ENCODE measurements at places on chromosomes 4 and X.

DNA sequence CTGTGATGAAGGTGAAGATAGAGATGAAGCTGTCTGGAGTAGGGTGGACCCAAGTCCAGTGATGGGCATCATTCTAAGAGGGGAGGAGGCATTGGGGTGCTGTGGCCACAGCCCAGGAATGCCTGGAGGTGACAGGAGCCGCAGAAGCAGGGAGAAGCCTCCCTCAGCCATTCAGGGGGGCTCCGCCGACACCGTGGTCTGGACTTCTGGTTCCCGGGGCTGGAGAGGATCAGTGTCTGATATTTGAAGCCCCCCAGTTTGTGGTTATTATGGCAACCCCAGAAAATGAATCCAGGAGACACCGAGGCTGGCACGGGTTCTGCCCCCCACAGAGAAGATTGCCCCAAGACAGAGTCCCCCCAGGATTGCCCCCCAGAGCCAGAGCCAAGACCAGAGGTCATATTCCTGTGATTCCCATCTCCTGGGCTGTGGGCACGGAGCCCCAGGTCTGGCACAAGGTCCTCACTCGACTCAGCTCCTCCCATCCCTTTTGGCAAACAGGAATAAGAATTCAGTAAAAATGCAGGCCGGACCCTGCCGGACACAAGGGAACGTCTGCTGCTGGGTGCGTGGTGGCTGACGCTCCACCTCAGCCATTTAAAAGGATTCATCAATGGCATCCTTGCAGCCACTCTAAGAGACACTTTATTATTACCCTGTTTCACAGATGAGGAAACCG is 116.6 kb downstream of the CPZ start:
- no peak for DNase-seq

DNA sequence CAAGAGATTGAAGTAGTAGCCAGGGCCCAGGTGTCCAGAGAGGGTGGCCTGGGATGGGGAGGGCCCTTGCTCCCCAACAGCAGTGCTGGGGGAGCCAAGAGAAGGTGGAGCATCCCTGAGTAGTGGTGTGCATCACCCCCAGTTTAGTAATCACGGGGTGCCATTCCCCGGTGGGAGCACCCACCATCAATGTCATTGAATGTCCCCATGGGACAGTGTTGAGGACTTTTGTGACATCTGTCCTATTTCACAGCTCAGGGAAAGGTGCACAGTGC is 4.4 kb upstream of the CPZ start:
- DNase-seq = no peak

DNA sequence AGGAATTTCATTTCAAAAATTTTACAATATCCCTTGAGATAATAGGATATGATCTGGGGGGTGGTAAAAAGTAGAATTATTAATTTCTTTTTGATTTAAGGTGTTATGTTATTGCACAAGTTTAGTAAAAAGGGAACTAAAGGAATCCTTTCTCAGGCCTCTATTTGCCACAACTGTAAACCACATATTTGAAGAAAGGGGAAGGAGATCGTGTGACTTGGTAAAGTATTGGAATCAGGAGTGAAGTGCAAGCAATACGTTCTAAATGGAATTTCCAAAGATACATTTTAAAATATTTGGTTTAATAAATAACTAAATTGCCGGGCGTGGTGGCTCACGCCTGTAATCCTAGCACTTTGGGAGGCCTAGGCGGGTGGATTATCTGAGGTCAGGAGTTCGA is 35.3 kb upstream of the SCRG1 start:
- no peak for DNase-seq

GRCh38 chr4:26372525-26373172 is 51.8 kb downstream of the RBPJ start:
- no peak for DNase-seq

DNA sequence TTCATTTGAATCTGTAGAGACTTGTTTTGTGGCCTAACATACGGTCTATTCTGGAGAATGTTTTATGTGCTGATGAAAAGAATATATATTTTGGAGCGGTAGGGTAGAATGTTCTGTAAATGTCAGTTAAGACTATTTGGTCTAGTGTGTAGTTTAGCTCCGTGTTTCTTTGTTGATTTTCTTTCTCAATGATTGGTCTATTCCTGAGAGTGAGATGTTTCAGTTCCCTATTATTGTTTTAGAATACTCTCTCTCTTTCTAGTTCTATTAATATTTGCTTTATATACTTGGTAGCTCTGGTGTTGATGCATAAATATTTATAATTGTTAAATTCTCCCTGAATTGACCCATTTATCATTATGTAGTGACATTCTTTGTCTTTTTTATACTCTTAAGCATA is 236.5 kb downstream of the GLUD2 start:
- no peak for DNase-seq
